GM10248 (cell line): ENCODE measurements at places on chromosomes 4 and X.

GRCh38 chr4:78796526-78796925 lies 20.4 kb downstream of the BMP2K start:
- DNase-seq, result no peak

DNA sequence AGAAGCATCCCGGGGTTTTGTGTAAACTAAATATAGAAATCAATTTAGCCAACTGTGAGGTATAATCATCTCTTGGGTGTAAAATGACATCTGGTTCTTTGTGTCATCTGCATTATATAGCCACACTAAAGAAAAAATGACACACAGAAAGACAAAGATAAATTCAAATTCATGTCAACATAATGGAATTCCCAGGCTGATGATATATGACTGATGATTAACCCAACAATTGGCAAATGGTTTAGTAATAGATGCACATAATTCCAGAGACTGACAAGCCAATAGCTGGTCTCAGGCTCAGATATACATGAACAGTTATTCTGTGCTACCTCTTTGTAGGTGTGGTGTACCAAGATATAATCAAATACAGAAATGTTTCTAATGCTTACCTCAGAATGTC lies 375.4 kb upstream of the PITX2 start:
- no peak for DNase-seq

DNA sequence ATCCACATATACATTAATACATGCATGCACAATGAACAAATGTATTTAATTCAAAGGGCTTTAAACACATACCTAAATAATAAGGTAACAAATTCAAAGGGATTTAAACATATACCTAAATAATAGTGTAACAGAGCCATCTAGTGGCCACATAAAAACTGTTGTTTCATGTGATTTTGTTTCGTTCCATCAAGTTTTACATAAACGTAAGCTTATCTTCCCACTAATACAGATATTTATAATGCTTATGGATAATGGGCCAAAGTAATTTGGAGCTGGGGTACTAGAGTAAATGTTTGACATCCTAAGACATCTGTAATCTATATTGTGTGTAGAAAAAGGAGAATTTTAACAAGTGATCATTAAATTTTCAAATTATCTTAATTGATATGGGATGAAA lies 82.3 kb downstream of the PRSS12 start:
- DNase-seq, result peak; percentile 30

- DNase-seq, result no peak
Observed at GRCh38 chr4:144739511-144740033, 93.6 kb downstream of the HHIP start.

- DNase-seq, result no peak
Observed at GRCh38 chr4:9594948-9595347, 150.7 kb downstream of the DEFB131A start.

GRCh38 chr4:24434241-24434640 lies 150.1 kb downstream of the DHX15 start:
- DNase-seq, result no peak

GRCh38 chrX:44828008-44828605 lies 15.7 kb upstream of the DUSP21 start:
- DNase-seq, result no peak

DNA sequence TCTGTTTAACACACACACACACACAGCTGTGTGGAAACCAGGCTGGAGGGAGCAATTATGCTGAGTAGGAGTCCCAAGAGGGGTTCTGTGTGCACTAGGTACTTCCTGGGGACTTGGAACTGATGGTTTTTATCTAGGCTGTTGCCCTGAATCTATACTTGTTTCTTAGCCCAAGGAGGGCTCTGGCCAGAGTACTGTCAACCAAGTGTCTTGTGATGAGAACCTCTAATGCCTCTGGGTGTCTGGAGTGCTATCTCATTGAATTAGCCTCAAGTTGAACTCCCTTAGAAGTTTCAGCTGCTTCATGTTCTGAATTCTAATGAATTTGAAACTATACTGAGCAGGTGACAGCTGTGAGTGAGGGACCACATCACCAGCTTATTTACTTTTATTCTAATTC lies 16.6 kb downstream of the ARHGAP24 start:
- DNase-seq, result no peak

GRCh38 chrX:134431894-134432293 lies 28.1 kb upstream of the HPRT1 start:
- no peak for DNase-seq

DNA sequence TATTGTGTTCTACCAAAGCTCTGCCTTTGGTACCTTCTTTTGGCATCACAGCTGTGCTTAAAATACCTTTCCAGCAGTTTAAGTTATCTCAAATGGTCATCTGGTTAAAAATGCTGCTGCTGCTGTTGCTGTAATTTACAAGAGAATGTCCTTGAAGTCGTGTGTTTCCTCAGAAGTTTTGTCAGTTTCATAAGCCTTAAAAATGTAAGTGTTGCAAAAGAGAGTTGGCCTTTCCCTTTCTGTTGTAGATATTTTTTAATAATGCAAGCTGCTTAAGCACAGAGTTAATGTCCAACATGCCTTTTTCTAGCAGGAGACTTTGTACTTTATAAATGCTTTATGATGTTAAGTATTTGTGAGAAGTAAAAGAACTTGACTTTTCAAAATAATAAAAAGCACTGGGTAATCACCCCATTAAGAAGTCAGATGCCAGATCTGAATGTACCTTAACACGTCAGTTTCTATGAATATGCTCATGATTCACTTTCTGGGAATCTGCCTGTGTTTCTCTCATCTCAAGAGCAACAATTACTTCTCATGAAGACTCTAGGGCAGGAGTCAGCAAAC lies 35.3 kb upstream of the TENM3 start:
- no peak for DNase-seq

- no peak for DNase-seq
Observed at GRCh38 chr4:161336016-161336530, 827.7 kb downstream of the FSTL5 start.

GRCh38 chr4:41104155-41104554 lies 110.2 kb downstream of the APBB2 start:
- DNase-seq, result no peak

DNA sequence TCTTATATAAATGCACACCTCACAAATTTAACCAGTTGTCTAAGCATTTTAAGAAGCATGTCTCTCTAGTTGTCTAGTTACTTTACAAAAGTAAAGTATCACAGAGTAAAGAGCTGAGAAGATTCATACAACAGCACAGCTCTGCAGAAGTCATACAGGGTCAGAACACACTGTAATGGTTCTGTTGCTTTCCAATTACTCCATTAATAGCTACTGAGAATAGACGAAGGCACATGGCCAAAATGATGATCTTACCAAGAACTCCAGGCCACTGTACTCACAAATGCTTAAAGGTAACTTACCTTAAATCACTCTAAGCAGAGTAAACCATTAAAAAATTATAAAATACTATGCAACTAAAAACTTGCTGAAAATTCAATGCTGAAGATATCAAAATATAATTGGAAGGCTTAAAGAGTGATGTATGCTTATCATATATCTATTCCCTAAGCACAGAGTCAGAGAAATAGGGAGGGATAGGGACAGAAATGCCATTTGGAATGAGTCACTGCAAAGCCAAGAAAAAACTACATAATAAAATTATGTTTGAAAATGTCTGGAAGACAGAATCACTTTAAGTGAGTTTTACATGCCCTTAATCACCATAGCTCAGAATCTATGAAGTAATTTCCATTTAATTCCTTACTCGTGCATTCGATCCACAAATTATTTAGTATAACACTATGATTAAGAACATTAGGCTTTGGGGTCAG lies 71.0 kb downstream of the DDX60L start:
- no peak for DNase-seq

GRCh38 chrX:96004386-96004785 lies 680.3 kb upstream of the DIAPH2 start:
- no peak for DNase-seq

GRCh38 chrX:16319929-16320328 lies 152.6 kb downstream of the MAGEB17 start:
- DNase-seq, result no peak

DNA sequence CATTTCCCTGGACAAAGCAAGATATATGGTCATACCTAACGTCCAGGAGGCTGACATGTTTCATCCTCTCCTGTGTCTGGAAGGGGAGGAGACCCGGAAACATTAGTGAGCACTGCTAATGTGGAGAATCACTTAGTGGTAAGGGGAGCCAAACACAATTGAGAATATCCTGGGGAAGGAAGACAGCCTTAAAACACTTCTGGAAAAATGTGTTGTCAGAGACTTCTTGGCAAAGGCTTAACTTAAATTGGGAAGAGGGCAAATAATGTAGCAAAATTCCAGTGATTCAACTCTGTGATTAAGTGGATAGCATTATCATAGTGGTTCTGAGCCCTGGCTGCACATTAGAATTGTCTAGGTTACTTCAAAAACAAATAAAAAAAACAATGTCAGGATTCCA lies 39.5 kb downstream of the SPARCL1 start:
- no peak for DNase-seq

DNA sequence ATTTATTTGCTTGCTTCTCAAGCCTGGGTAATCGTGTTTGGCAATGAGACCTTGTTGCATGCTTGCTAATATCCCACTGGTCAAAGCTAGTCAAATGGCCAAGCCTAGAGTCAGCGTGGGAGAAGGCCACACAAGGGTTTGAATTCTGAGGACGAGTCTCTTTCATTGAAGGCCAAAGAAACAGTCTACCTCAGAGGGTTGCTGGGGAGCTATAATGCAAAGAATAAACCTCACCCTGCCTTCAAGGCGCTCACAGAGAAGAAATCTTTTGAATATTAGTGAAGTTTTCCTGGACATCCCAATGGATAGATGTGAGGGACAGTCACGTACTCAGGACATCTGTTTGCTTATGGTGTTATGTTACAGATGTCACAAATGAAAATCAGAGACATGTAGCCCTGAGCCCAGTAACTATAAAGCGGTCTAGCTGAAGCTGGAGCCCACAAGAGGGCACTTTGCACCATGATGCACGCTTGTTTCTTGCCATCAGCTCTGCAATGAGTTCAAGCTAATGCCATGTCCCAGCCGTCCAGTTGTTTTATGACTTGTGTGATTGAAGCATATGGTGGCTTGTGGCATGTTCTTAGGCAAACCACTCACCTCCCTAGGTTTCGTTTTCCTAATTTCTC lies 1.1 kb upstream of the TLR3 start:
- DNase-seq, result peak; percentile 38

DNA sequence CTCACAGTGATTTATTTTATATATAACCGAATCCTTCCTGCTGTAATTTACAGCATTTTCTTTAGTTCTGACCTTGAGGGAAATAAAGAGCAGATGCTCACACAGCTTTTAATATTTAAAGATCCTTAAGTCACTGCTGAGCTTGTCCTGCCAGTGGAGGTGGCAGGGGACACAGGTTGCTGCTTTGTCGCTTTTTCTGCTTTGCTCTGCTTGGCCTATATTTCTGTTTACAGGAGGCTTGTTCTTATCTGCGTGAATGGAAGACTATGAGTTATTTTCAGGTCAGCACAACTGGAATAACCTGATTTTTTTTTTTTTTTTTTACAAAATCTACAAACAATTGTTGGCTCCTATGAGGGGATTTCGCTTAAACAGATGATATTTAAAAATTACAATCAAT lies 2.3 kb downstream of the TXK start:
- DNase-seq, result no peak

DNA sequence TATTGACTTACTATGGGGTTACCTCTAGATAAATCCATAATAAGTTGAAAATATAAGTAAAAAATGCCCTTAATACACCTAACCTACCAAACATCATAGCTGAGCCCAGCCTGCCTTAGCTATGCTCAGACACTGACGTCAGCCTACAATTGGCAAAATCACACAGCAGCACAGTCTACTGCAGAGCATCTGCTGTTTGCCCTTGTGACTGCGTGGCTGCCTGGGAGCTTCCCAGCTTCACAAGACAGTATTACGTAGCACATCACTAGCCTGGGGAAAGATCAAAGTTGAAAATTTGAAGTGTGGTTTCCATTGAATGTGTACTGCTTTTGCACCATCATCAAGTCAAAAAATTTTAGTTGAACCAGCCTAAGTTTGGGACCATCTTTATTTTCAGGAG lies 8.8 kb downstream of the HTT-AS start:
- no peak for DNase-seq

DNA sequence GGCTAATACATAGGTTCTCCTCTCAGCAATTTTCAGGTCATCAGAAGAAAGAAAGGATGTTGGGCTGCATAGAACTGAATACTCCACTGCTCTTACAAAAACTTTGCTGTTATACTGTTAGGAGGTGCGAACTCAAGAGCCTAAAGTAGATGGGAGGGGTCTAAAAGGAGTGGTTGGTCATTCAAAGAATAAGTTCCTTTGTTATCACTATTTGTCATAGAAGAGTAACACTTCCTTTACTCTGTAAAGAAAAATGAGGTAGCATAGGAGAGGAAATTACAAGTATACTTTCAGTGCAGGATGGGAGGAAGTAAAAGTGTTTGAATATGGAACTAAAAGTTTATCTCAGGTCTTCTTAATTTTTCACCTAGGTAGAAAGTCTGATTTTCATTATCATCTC lies 61.5 kb downstream of the CCNI start:
- DNase-seq, result no peak

GRCh38 chrX:19100586-19100985 lies 21.7 kb downstream of the ADGRG2 start:
- DNase-seq, result no peak

DNA sequence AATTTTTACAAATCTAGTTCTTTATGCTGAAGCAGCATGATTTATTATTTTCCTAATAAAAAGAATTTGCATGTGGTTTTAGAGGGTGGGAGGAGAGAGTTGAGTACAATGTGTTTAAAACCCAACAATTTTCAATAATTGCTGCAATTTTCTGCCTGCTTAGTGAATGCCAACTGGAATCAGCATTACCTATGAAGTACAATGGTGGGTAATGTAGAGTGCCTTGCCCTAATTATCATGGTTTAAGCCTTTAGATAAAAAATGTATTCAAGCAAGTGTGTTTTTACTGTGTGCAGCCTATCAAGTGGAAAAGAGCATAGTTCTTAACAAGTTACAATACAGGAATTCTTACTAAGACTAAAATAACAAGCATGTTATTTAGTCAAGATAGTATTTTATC lies 77.9 kb upstream of the ANKRD50 start:
- no peak for DNase-seq

DNA sequence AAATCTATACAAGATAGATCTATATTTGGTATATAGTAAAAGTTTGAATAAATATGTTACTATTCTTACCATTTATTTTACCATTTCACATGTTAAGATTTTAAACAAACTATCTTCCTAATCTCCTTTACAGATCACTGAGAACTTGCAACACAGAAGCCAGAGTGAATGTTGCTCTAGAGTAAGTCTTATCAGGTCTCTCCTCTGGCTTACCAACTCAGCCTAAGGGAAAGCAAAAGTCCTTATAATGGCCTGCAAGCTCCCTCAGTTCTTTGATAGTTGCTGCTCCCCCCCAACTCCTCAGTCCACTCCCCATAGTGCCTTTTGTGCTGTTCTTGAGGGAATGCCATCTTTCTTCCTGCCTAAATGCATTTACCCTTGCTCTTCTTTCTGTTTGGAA lies 25.7 kb upstream of the SLC7A11 start:
- no peak for DNase-seq

GRCh38 chr4:45539142-45539814 lies 584.6 kb downstream of the GABRG1 start:
- no peak for DNase-seq

- DNase-seq, result no peak
Observed at GRCh38 chr4:118557298-118557851, 127.8 kb upstream of the METTL14 start.

- no peak for DNase-seq
Observed at GRCh38 chrX:151870602-151871001, 42.1 kb upstream of the MAGEA4 start.

GRCh38 chr4:95544113-95545103 lies 4.4 kb downstream of the UNC5C start:
- no peak for DNase-seq
